Head of caudate nucleus (tissue), 42 donors: ENCODE measurements at places on chromosomes 6 and 20.

DNA sequence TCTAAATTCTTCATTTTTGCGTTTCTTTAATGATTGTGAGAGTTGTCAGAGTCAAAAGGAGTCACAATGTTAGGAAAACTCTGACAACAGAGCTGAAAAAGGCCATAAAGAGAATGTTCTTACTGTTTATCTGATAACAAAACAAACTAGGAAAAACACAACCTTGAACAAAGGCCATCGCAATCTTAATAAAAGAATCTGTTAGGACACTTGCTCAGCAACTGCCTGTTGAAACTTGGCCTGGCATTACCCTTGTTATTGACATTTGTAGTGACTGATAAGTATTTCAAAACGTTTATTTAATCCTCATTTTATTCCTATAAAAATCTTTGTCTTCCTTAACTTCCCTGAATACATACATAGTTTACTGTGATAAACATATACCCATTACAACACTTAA lies 15.7 kb downstream of the GSTA1 start:
- no peak for DNase-seq

DNA sequence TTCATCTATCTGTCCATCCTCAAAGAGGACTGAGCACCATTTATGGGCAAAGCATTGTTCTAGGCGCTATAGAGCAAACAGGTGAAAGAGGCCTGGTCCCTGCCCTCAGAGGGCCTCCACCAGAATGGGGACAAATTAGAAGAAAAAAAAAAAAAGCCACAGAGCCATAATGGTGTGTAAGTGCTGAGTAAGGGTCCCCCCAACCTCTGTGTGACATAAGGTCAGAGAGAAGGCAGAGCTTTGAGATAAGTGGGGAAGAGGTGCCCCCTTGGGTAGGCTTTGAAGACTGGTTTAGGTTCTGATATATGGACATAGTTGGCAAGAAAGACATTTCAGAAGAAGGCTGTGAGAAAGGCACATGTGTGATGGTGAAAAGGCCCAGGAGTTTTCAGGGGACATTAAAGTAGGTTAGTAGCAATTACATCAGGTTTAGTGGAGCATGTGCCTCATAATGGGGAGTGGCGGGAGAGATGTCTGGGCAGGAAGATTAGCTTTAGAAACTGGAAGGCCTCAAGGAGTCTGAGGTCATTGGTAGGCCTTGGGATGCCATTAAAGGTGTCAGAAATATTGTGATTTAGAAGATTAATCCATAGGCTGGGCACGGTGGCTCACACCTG lies 15.3 kb upstream of the ZBTB9 start:
- no peak for DNase-seq

DNA sequence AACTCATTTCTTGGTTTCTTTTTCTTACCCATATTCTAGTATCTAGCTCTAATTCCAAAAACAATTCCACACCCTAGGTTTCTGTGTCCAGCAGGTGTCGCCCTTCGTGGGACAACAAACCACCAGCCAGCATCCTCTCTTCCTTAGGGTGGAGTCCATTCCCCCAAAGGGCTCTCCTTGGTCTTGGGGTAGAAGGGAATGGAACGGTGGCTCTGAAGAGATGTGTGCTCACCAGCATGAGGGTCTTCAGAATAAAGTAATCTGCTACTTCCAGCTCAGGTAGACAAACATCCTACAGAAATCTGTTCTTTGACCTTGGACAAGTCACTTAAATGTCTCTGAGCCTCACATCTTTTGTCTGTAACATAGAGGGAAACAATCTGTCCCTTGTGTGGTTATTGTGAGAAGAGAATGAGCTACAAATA lies 7.2 kb downstream of the HLA-DMB start:
- DNase-seq, result peak; percentile 71

DNA sequence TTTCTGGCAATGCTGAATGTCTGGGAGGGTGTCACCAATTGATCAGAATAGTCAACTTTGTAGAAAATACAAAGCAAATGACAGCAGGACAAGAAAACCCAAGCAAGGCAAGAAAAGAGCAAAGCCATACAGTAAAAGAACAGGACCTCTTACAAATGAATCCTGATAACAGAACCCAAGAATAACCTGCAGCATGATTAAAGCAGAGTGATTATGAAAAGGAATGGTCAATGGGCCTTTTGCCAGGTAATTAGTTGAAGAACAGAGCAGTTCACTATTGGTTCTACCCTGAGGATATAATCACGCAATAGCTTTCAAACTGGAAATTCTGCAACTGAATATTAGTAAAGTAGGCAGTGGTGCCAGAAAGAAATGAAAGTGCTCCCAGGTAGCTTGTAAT lies 319.8 kb downstream of the FRK start:
- no peak for DNase-seq

- DNase-seq, result no peak
These were observed 1.2 kb upstream of the DSE start for GRCh38 chr6:116369540-116369939.

- DNase-seq, result no peak
These were observed 19.1 kb upstream of the TMEM217 start for GRCh38 chr6:37277001-37277409.

DNA sequence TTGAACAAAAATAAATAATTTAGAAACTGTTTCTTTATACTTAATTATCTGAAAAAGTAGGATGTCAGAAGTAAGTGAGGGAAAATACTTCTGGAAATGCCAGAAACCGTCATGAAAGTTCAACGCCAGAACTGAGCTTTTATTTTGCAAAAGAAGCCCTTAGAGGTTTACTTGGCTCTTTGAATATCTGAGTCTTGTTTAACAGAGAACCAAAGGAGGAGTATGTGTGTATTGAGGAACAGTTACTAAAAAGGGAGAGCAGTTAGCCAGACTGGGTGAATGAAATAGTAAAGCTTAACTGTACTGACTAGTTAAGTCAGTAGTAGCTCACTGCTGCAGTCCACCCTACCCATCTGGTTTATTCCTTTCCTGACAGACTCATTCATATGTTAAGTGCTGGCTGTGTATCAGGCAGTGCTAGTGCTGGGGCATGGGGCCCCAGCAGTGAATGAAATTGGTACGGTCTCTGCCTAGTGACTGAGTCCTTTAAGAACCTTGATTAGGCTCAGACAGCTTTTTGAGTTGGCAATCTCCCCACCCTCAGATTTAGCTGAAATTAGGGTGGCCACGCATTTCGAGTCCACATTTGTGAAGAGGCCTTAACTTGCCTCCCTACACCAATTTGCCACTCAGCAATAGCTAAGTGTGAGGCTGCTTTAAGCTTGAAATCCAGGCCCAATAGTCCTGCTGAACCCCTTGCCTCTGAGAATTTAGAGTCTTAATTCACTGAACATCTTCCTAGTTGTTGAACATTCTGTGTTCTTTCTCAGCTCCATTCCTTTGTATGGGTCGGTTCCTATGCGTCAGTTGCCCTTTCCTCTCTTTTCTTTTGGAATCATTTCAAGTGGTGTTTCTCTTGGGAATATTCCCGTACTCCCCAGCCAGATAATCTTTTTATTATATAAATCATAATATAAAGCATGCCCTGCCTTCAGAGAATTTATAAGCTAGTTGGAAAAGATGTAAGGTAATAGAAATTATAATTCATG lies 20.2 kb downstream of the MAP3K4 start:
- DNase-seq, result no peak

DNA sequence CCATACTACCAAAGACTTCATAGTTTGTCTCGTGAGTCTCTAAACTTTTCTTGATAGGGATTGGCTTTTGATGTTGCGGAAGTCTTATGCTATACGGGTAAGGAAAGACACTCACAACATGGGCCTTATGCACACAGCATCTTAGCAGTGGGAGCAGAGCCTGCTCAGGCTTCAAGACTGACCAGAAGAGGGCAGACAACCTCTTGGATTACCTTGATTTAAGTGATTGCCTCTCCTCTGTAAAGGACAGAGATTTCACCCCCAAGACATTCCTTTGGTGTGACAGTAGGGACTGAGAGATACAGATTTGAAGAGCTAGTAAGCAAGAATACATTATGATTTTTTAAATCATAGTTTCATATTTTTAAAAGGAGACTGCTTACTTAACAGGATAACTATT lies 71.0 kb upstream of the SAMD3 start:
- DNase-seq, result no peak

DNA sequence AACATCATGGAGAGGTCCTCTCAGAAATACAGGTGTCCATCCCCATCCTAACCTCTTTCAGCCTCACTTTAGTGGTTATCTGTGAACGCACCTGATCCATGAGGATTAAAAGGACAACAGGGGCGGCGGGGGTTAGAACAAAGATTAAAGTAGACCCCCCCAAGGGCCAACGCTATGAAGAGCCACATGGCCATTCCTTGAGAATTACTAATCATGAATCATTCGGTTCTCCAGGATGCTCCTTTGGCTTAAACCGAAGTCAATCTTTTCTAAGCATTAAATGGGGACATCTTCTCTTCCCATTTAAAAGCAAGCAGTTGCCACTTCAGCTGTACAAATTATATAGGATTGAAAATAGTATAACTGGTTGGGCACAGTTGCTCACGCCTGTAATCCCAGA lies 212.4 kb downstream of the GMPR start:
- DNase-seq, result no peak

DNA sequence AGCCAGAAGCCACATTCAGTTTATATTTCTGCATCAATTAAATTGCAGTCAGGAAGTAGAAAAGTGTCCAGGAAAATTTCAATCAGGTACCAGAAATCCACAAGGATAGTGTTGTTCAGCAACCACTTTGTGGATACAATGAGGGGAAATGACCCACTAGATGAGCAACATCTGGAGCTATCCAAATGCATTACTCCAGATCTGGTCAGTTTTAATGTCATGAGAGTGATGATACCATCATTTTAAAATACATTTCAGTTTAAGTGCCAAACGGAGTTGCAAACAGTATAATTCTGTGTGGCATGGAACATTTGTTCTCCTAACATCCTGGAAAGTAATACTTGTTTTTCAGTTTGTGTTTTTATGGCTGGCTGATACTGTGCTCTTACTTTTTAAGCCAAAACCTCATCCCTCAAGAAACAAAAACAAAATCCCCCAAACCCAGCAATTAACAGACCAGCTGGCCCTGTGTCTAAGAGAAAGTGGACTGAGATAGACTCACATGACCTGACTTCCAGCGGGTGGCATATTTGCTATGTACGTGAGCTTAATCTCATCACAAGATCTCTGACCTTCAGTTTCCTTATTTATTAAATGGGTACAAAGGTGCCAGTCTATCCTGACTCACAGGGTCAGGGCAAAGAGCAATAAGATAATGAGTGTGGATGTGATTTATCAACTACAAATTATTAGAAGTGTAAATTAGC lies 58.8 kb upstream of the CNKSR3 start:
- no peak for DNase-seq

DNA sequence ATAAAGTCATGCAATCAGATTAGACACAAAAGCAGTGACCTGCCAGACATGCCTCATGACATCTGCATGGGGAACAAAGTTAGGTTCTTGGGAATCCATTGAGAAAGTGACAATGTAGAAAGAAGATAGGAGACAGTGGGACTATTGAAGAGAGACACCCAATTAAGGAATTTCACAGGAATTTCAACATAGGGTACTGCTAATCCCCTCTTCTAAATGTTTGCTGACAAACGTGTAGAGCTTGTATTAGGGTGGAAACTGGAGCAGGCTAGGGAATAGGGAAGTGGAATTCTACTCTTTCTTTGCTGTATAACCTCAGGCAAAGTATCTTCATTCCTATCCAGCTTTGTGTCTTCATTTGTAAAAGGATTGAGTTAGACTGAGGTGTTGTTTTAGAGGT lies 409.4 kb upstream of the SASH1 start:
- DNase-seq, result no peak

DNA sequence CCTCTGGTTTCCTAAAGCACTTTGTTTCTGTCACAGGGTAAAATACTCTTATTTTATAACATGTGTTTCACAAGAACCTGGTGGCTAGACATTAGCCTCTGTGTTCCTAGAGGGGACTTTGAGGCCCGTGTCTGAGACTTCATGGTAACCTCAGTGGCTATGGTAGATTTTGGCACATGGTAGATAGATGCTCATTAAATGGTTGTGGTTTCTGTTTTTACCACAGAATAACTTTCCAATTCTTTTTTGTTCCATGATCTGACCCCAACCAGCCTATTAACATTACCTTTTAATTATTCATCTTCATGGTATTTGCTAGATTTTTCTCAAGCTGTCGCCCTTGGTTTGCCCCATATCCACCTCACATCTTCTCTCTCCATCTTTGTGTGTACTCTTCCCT lies 34.3 kb downstream of the CCN2 start:
- DNase-seq, result no peak

DNA sequence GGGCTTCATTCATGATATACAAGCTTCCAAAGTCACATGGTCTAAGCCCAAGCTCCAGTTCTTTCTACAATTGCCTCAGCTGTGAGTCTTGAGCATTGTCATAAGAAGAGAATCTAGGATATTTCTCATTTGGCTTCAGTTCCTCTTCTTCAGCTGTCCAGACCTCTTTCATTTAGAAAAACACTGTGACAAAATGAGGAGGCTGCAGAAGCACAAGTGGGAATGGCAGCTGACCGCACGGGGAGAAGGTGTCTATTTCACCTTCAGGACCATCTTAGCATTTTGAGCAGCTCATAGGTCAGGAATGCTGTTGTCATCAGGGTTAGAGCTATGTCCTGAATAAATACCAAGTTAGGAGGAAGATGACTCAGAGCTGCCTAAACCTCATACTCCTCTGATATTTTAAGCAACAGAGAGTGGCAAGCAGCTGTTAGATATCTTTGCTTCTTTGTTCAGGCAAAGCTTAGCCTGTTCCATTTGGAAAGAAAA lies 390.1 kb upstream of the CITED2 start:
- DNase-seq, result peak; percentile 14

GRCh38 chr20:24027229-24027628 lies 38.6 kb upstream of the GGTLC1 start:
- peak; percentile 3 for DNase-seq

DNA sequence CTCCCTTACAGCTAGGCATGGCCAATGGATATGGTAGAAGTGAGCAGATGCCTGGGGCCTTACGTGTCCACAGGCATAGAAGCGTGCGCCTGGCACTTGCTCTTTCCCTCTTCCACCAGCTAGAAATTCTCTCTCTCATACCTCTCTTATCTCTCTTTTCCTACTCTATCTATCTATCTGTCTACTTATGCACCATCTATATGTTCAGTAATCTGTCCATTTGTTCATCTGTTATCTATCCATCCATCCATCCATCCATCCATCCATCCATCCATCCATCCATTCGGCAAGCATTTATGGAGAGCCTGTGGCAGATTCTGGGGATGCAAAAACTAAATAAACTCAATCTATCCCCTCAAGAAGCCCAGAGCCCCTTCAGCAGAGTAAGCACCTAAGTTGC lies 70.2 kb downstream of the KCNB1 start:
- DNase-seq, result no peak

- no peak for DNase-seq
These were observed 21.5 kb upstream of the MRPS18A start for GRCh38 chr6:43708860-43709653.
